Right atrium auricular region (tissue), 2 donors: ENCODE measurements at places on chromosomes 12 and 14. TPM values are rescaled to one million over a fixed set of nuclear protein-coding genes. Genes with fewer than 3 reads are reported as not detected.

Gene SLC41A2
- total RNA-seq, result 17.5 TPM

DNA sequence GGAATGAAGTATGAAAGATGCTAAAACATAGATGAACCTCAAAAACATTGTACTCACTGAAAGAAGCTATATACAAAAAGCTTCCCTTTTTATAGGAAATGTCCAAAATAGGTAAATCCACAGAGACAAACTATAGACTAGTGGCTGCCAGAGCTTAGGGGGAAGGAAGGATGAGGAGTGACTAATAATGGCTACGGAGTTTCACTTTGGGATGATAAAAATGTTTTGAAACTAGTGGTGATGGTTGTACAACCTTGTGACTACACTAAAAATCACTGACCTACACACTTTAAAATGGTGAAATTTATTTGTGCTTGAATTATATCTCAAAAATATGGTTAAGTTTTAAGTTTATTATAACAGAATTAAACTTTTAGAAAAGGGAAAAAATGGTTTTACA, 37.1 kb upstream of the AMN1 start:
- DNase-seq, result no peak

Gene SLC38A1
- 116 TPM for total RNA-seq

DNA sequence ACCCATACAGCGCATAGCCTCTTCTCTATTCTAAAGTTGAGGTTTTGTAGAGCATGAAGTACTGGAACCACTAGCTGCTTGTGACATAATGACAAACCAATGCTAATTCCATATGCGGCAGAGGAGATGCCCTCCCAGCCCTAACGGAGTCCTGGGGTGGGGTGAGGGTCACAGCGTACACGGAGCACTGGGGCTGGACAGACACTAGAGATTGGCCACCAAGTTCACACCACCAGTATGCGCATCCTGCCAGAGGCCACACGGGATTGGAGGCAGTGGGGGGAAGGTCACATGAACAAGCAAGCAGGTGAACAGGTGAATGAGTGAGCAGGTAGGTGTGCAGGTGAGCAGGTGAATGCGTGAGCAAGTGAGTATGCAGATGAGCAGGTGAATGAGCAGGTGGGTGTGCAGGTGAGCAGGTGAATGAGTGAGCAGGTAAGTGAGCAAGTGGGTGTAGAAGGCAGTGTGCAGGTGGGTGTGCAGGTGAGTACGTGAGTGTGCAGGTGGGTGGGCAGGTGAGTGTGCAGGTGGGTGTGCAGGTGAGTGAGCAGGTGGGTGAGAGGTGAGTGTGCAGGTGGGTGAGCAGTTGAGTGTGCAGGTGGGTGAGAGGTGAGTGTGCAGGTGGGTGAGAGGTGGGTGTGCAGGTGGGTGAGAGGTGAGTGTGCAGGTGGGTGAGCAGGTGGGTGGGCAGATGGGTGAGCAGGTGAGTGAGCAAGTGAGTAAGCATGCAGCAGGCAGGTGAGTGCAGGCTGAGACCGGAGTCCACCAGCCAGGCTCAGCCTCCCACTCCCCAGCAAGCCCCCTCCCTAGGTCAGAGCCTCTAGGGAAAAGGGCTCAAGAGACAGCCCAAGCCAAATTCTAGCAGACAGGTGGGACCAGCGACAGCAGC, 52.7 kb downstream of the CCDC85C start:
- no peak for DNase-seq

- DNase-seq, result no peak
Observed at GRCh38 chr14:86712727-86713126, 1182.8 kb downstream of the FLRT2 start.

Gene HOXC4
- total RNA-seq, result 0.20 TPM

Gene RAD9B
- total RNA-seq, result 0.26 TPM

DNA sequence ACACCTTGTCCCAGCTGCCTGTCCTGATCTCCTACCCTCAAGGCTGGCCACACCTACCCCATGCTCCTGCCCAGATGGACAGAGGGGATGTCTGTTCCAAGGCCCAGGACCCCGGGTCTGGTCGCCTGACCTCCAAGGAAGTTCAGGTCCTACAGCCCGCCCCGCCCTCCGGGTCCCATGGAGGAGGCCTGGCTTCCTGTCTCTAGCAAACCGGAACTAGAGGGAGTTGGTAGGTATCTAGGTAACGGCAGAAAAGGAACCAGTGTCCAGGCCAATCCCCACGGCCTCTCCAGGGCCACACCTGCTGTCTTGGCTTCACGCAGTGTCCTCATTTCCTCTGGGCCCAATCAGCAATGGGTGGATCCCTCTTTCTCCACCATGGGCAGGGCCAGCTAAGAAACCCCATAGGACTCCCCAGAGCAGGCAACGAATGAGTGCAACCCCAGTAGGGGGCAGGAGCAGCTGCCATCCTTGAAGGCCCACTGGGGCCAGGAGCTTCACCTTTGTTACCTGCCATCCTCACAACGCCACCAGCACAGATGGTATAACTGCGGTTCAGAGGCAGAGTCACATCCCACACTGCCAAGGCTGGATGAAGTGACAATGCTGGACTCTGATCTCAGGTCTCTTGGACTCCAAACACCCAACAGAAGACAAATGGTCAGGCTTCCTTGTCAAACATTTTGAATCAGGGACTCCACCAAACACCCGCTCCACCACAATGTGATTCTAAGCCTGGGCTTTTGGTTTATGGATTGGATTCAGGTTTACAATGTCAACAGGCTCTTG, 25.1 kb upstream of the RPLP0 start:
- no peak for DNase-seq

Gene KRT2
- total RNA-seq, result not detected

- no peak for DNase-seq
Observed at GRCh38 chr14:70622111-70622712, 19.5 kb upstream of the TTC9 start.

Gene PTPN6
- 3.7 TPM for total RNA-seq

Gene SENP1
- 13.9 TPM for total RNA-seq

DNA sequence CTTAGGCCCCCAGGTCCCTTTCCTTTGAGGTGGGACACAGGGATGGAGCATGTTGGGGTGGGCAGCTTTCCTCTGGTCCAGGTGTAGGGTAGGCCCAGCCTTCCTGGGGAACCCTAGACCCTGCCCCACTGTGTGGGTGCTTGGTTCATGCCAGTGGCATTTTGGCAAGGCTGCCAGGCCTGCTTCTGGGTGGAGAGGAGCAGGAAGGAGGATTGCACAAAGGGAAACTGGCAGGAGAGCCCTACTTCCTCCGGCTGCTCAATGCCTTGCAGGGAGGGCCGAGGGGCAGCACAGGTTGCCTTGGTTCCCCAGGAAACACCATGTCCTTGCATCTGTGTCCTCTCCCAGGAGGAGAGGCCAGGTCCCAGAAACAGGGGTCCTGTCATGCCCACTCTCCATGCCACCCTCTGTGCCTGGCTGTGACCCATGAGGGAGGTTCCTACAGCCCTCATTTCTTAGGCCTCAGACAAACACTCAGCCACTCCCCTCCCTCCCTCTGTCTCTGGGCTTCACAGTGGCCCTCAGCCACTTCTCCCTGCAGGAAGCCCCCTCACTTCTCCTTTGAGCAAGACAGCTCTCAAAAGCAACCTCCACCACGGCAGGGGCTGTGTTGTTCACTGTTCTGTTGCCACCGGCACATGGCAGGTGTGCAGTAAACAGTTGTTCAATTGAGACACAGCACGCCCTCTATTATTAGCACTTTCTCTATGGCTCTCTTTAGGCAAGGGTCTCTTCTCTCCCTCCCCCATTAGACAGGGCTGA, 6.8 kb upstream of the KRT80 start:
- no peak for DNase-seq

- no peak for DNase-seq
Observed at GRCh38 chr14:32100175-32100574, 23.1 kb downstream of the ARHGAP5 start.

DNA sequence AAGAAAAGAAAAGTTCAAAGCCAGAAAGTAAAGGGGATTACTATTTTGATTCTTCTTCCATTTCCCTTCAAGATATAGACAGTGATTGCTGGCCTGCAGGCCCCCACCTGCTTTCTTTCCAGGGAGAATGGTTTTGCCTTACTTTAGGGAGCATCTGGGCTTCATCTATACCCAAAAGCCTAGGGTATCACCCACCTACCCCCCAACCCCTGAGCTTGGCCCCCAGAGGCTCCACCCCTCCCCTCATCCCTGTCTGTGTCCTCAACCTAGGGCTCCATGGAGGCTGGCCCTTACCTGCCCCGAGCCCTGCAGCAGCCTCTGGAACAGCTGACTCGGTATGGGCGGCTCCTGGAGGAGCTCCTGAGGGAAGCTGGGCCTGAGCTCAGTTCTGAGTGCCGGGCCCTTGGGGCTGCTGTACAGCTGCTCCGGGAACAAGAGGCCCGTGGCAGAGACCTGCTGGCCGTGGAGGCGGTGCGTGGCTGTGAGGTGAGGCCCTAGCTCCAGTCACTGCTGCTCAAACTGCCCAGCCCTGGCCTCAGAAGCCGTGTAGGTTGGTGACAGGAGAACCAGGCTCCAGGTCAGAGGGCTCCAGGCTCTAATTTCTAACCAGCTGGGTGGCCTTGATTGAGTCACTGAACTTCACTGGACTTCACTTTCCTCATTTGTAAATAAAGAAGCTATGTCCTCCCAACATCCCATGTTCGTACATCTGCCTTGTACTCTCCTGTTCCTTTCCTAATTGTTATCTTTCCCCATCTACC, 13.6 kb downstream of the ARHGEF40 start:
- DNase-seq, result no peak

DNA sequence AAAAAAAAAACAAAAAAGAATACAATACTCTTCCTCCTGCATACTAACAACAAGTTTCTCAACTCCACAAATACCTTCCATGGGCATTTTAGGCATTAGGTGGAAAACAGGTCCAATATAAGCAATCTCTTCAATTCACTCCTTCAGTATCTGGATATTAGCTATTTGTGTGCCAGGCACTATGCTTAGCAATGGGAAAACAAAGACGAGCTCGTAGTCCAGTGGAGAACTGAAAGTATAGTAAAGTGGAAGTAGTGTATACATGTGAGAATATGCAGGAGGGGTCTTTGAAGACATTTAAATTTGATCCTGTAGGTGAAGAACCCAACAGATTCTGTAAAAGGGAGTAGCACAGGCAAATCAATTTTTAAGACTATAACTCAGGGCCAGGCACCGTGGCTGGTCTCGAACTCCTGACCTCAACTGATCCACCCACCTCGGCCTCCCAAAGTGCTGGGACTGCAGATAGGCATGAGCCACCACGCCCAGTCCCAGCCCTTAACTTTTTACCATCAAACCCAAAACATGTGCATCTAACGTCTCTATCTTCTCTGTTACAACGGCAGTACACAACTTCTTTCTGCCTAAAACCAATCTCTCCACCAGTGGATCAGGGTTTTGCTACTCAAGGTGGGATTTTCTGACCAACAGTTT, 10.6 kb downstream of the HECTD1 start:
- no peak for DNase-seq

Gene AMN
- total RNA-seq, result not detected

- no peak for DNase-seq
Observed at GRCh38 chr12:1065629-1066028, 74.6 kb downstream of the ERC1 start.

- DNase-seq, result no peak
Observed at GRCh38 chr12:6115389-6115788, 9.1 kb downstream of the VWF start.

Gene TEX52
- total RNA-seq, result not detected

DNA sequence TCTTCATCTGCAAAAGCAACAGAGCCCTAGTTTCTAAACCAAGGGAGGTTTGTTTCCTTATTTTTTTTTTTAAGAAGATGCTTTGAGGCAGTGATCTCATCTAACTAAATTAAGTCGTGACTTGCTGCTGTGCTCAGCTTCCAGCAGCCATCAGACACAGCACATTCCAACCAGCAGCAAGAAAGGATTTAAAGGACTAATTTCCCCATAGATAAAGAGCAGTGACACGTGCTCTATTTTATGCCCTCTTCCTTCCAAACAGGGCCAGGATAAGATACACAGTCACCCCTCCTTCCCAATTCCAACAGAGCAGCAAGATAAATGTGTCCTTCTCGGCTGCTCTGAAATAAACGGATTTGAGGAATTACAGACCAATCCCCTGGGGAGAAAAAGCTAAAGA, 81.7 kb downstream of the PRKAB1 start:
- no peak for DNase-seq

DNA sequence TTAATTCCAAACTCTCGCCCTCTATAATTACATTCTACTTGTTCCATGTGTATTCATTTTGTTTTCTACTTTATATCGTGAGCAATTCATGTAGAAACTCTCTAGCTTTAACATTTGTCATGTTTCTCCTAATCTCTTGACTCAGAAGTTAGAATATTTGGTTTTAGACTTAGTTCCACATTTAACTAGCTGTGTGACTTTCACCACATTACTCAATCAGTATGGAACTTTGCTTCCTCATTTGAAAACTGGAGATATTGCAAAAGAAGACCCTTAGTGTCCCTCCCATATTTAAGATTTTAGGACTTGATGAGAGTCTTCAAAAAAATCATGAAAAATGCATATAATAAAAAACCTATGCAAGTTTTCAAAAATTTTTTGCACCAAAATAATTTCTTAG, 447.5 kb downstream of the GXYLT1 start:
- DNase-seq, result no peak

DNA sequence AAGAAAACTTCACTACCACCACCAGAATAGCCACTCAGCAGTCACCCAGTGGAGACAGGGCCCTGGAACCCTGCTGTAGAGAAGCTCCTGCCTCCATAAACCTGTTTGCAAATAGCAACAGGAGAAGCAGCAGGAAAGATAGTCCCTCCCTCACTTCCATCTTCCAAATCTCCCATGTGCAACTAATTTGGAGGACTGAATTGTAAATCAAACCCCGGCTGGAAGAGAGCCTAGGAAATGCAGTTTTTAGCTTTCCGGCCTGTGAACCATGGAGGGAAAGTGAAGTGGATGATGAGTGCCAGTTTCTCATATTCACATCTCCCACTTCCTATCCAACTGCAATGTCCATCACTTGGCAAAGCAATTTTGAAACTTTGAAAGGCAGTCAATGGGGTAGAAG, 167.2 kb upstream of the FRMD6 start:
- no peak for DNase-seq

- DNase-seq, result no peak
Observed at GRCh38 chr12:106133136-106134087, 5.3 kb downstream of the NUAK1 start.

Gene SOS2
- 31.0 TPM for total RNA-seq

GRCh38 chr14:99271951-99272631, at the start of gene BCL11B:
Gene BCL11B, minus strand, starts transcription at chr14:99272197. Its CDS starts 979 bp downstream, at chr14:99271218.
- DNase-seq, result no peak

Gene ADCK1
- total RNA-seq, result 5.5 TPM

DNA sequence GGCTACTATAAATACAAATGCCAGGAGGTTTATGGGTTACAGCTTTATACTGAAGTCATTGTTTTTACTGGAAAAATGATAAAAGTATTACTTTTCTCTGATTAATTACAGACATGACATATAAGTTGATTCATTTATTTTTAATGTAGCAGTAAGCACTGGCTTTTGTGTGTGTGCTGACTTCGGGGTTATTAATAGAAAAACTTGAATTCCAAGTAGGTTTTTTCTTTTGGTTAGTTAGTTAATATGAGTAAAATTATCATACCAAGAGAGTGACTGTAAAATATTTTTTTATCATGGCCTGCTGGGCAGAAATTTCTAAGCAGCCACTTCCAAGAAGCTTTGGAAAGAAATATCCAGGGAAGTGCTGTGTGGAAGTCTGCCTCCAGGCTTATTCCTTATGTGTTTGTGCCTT, 56.4 kb downstream of the IFT81 start:
- DNase-seq, result no peak

- no peak for DNase-seq
Observed at GRCh38 chr14:99410019-99410418, 70.6 kb downstream of the SETD3 start.

Gene POTEM
- total RNA-seq, result not detected
